ENCODE measurements at places on chromosomes 4 and X.

DNA sequence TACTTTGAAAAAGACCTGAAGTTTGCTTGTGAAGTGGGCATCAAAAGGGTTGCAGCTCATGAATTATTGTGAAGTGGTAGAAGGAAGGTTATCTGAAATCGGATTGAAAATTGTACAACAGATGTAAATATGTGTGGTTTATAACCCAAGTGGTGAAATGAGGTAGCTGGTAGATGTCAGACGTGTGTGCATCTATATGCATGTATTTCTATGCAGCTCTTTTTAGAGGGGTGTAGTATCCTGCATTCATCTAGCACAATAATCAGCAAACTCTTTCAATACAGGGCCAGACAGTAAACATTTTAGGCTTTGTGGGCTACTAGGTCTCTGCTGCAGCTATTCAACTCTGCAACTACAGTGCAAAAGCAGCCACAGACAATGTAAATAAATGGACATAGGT is 9.4 kb downstream of the ATRX start:
- DNase-seq: no peak

- DNase-seq: no peak
These were observed 87.0 kb downstream of the AFAP1 start for GRCh38 chr4:7852568-7853185.

DNA sequence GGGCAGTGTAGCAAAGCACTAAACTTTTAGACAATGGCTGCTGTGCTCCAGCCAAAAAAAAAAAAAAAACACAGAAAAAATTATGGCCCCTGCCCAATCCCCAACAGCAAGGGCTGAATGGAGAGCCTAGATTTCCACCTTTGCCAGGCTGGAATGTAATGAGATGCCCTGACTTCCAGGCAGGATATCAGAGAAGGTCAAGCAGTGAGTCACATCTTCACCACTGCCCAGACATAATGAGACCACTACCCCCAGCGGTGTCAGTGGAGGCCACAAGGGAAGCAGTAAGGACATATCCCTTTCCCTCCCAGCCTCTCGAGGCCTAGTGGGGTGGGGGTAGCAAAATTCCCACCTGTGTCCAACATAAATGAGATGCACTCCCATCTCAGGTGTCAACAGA is 216.3 kb upstream of the LEF1 start:
- DNase-seq: no peak

- DNase-seq: no peak
These were observed 22.7 kb upstream of the YTHDC1 start for GRCh38 chr4:68372588-68372987.

- DNase-seq: no peak
These were observed 61.3 kb downstream of the SEPTIN11 start for GRCh38 chr4:77010841-77011354.

DNA sequence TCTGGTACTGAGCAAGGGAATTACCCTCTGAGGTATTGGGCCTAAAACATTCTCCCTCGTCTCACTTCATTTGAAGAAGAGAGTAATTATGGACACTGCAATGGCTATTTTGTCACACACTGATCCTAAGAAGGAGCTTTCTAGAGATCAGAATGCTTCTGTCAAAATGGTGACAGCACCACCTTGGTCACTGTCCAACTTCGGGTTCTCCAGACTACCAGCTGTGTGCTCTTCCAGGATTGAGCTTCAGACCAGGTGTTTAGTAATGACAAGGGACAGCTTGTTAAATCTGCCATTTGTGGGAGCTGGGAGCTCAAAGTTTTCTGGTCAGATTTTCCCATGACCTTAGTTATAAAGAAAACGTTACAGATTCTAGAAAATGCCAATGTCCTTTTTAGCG is 105.4 kb downstream of the POLA1 start:
- no peak for DNase-seq

- DNase-seq: no peak
These were observed 1851.7 kb upstream of the IGFBP7 start for GRCh38 chr4:58961925-58962324.

DNA sequence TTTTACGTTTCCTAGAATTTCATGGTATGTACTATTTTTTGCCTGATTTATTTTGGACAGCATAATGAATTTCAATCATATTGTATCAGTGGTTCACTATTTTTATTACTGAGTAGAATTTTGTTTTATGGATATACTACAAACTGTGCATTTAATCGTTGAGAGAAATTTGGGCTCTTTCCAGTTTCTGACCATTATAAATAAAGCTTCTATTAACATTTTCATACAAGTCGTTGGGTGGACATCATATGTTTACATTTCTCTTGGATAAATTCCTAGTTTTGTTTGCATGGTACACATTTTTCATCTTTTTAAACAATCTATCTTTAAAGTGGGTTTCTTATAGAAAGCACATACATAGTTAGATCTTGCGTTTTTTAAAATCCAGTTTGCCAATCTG is 472.7 kb upstream of the MAGEB18 start:
- DNase-seq: no peak

All from GM10248 (cell line).